Foreskin fibroblast (primary cell): ENCODE measurements at places on chromosomes 11 and 22.

- DNase-seq: no peak
These were observed 64.8 kb upstream of the TIMP3 start for GRCh38 chr22:32736746-32737145.

GRCh38 chr11:94134651-94135512 is 6.2 kb downstream of the PANX1 start:
- DNase-seq: peak; percentile 90

DNA sequence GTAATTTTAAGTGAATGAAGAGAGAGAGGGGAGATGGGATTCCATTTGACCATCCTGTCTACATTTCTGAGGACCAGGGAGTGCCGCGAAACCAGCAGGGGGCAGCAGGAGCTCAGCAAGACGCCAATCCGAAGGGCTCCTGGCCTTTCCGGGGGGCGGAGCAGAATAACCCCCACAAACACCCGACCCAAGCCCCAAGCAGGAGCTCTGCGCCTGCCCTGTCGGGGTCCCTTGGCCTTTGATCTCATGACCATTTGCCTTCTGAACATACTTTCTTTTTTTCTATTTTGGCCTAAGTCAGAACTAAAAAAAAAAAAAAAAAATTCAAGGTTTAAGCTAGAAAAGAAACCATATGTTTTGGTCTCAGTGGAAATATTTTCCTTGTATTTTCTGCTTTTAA is 21.9 kb upstream of the SCN2B start:
- DNase-seq: peak; percentile 47

DNA sequence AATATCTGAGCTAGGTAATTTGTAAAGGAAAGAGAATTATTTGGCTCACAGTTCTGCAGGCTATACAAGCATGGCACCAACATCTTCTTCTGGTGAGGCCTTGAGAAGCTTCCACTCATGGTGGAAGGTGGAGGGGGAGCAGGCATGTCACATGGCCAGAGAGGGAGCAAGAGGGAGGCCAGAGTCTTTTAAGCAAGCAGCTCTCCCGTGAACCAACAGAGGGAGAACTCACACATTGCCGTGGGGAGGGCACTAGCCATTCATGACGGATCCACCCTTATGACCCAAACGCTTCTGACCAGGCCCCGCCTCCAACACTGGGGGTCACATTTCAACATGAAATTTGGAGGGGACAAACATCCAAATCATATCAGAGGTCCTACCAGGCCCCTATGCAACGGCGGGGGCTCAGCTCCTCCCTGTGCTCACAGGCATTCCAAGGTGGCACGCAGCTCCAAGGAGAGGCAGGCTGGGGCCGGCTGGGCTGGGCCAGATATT is 4.6 kb downstream of the C11orf96 start:
- DNase-seq: peak; percentile 54

DNA sequence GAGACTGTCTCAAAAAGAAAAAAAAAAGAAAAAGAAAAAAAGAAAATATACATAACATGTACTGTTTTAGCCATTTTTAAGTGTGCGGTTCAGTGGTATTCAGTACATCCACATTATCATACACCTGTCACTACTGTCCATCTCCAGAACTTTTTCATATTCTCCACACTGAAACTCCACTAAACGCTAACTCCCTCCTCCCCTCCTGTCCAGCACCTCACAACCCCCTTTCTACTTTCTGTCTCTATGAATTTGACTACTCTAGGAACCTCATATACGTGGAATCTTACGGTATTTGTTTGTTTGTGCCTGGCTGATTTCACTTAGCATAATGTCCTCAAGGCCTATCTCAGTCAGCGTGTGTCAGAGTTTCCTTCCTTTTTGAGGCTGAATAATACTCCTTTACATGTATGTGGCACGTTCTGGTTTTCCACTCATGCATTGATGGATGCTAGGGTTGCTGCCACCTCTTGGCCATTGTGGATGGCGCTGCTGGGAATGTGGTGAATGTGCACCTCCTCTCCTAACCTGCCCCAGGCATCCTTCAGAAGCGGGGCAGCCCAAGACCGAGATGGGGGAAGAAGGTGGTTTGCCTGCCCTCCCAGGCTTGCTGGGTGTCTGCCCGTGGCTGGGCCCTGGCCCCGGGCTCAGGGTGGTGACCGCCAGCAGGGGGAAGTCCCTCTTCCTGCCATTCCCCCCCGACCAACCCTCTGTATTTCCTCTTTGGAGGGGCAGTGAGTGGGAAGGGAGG is 60.5 kb downstream of the BCR start:
- peak; percentile 35 for DNase-seq

DNA sequence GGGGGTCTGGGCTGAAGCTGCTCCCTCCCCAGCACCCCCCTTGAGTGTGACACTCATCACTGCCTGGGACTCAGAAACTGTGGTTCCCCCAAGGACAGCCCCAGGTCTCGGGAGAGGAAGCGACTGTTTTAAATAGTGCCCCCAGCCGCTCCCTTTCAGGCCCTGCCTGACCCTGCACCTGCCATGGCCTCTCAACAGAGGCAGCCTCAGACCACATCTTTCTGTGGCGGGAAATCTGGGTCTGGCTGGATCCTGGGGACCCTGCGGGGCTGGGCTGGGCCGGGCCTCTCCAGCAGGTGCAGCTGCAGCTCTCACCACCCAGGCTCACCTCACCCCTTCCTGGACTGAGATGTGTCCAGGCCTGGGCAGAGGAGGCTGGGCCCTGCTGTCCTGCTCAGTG is 3.7 kb upstream of the IGLL1 start:
- no peak for DNase-seq

- DNase-seq: no peak
These were observed 117.6 kb downstream of the LDLRAD3 start for GRCh38 chr11:36061471-36061870.

GRCh38 chr11:121405646-121406045 is 46.5 kb upstream of the SORL1 start:
- no peak for DNase-seq

GRCh38 chr11:73425108-73425507 is 48.9 kb downstream of the RELT start:
- no peak for DNase-seq

- no peak for DNase-seq
These were observed 37.2 kb upstream of the RAG2 start for GRCh38 chr11:36635066-36635862.

GRCh38 chr11:91041626-91042025 is 818.8 kb upstream of the CHORDC1 start:
- no peak for DNase-seq

DNA sequence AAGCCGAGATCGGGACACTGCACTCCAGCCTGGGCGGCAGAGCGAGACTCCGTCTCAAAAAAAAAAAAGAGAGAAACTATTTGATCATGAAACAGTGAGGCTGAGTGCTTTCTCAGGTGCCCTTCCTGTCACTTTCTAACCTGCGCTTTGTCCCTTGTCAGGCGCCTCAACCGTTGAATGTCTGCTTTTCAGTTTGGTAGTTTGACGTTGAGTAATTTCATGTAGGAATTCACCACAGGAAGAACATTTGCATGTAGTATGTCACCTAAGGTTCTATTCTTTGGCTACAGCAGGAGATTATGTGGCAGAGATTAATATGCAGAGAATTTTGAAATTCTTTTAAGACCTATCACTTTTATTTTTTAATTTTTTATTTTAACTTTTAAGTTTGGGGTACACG is 57.2 kb downstream of the PPFIA1 start:
- DNase-seq: no peak

- no peak for DNase-seq
These were observed 1.8 kb downstream of the SPATA19 start for GRCh38 chr11:133843454-133843987.

- DNase-seq: no peak
These were observed 91.6 kb upstream of the PAX6 start for GRCh38 chr11:31902706-31903105.

DNA sequence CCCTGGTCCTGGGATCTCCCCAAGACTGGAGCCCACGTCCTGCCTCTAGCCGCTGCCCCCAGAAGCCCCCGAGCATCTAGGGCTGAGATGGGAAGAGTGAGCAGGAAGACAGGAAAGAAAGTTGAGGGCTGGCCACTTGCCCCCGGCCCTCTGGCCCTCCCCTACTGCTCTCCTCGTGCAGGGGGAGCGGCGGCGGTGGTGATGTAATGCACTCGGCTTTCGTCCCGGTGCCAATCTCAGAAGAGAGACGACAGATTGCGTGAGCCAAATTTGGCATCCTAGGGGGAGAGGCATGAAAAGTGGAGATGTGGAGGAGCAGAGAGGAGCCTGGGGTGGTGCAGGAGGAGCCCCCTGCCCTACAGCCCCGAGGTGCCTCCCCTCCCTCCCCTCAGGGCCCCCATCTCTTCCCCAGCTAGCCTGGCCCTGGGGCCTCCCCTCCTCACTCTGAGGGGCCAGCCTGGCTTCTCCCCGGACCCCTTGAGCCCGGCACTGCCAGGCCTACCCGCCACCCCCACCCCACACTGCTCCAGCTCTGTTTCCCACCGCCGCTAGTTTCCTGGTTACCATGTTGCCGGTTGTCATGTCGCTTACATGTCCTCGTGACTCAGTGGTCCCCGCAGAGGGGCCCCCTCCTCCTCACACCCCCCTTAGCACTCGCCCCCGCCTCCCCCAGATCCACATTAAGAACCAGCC is 2.5 kb downstream of the KCNJ4 start:
- peak; percentile 14 for DNase-seq

GRCh38 chr11:123166071-123166559 is 28.9 kb downstream of the CLMP start:
- DNase-seq: peak; percentile 51

- DNase-seq: no peak
These were observed 129.1 kb downstream of the FCHSD2 start for GRCh38 chr11:73013021-73013420.

DNA sequence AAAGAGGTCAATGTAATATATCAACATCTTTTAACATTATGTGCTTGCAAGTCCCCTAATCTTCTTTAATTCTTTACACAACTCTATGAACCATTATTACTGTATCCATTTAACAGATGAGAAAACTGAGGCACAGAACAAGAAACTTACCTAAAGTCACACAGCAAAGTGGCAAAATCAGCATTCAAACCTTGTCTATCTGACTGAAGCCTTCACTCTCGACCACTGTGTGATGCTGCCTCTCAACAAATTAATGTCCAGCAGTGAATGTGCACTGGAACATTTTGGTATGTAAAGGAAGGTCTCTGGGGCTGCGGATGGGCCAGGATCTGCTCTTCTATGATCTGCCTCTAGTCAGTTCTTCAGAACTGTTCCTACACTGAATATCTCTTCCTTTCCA is 42.1 kb downstream of the PRCP start:
- no peak for DNase-seq

GRCh38 chr11:3950996-3951660 is 95.7 kb downstream of the STIM1 start:
- DNase-seq: peak; percentile 37

- DNase-seq: no peak
These were observed 456.3 kb upstream of the ISX start for GRCh38 chr22:34609646-34610045.

DNA sequence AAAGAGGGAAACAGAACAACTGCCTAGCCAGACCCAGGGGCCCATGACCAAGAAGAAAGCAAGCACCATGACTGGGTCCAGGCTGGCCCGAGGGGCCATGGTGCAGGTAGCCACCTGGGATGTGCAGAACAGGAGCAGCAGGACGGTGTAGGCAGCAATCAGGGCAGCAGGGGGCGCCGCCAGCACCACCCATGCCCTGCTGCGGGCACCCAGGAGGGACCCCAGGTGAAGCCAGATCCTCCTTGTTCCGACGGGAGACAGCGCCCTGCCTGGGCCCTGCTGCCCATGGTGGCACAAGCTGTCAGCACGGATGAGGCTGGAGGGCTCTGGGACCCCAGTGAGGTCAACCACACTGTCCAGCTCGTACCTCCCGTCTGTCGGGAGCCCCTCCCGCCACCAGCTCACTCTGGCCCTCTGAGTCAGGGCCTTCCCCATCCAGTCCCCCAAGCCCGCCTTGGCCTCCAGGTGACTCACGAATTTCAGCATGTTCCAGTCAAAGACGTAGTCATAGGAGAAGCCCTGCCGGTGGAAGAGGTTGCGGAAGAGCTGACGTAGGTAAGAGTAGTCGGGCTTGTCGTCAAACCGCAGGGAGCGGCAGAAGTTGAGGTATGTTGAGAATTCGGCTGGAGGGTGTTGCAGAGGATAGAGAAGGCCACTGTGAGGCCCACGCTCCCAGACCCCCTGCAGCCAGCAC is 18.8 kb downstream of the CSNK1E start:
- peak; percentile 57 for DNase-seq

- DNase-seq: no peak
These were observed 121.8 kb upstream of the PAX6 start for GRCh38 chr11:31932879-31933278.

DNA sequence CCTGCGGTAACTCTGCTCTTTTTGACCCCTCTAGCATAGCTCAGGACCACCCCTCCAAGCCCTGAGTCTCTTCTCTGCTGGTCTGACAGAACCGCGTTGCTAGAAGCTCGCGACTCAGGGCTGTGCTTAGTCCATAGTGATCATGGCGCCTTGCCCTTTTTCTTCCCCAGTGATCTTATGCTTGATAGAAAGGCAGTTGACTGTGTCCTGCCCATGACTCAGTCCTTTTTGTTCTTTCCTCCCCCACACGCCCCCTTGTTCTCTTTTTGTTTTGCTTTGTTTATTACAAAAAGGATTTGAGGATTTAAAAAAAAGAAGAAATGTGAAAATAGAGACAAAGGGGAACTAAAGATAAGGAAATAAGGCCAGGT is 17.5 kb downstream of the IL17RA start:
- DNase-seq: no peak

DNA sequence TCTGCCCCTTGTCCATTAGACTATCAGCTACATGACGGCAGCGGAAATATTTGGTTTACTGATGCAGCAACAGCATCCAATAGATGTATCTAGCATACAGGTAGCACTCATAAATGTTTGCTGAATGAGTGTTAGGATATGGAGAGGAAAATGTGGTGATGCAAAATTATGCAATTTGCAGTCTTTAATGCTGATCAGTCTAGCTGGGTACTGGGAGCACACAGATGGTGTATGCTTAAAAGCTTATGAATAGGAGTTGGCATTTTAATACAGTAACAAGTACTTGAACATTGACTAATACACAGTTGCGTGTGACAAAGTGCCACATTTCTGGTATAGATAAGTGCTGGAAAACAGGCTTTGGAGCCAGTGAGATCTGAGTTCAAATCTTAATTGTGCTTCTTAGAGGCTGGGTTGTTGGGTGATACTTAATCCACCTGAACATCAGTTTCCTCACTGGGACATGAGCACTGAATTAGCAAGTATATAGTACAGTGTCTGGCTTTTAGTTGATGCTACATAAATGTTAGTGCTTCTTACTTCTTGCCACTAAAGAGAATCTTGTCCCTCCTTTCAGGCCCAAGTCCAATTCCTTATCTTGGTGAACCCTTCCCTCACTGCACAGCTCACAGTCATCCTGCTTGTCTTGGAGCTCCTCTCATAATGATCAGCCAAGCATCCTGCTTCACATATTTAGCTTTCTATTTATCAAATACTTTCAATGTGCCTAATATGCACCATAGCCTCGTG is 99.6 kb downstream of the TIMP3 start:
- DNase-seq: no peak

- peak; percentile 53 for DNase-seq
These were observed 7.0 kb upstream of the CABP2 start for GRCh38 chr11:67530282-67530592.
